Uterus (tissue), 4 donors: ENCODE measurements at places on chromosomes 11 and 22. TPM values are rescaled to one million over a fixed set of nuclear protein-coding genes. Genes with fewer than 3 reads are reported as not detected.

Gene P2RY2
- total RNA-seq, result 2.8 TPM

Gene ZNF280B
- under 0.01 TPM for total RNA-seq

Gene RASSF7
- total RNA-seq, result 0.59 TPM

Gene INS
- not detected for total RNA-seq

Gene OR8G1
- not detected for total RNA-seq

Gene CATSPER1
- total RNA-seq, result not detected

Gene BID
- 0.77 TPM for total RNA-seq

Gene SEZ6L
- total RNA-seq, result 0.26 TPM

Gene SAA1
- total RNA-seq, result not detected

Gene TSPAN32
- total RNA-seq, result not detected

Gene GUCY1A2
- total RNA-seq, result 22.6 TPM

Gene MRPL49
- 27.6 TPM for total RNA-seq

Gene POU2AF1
- total RNA-seq, result 2.9 TPM

Gene CXCR5
- not detected for total RNA-seq

Gene SMIM35
- not detected for total RNA-seq

Gene CASP5
- total RNA-seq, result not detected

Gene SERHL2
- total RNA-seq, result 9.1 TPM

Gene EIF1AD
- total RNA-seq, result 37.5 TPM

Gene TLCD5
- total RNA-seq, result 17.1 TPM

Gene GRK3
- total RNA-seq, result 12.3 TPM

Gene SAA4
- total RNA-seq, result not detected

Gene BBOX1
- total RNA-seq, result not detected

Gene NRIP3
- total RNA-seq, result 3.3 TPM

Gene NELL1
- not detected for total RNA-seq

Gene MS4A7
- total RNA-seq, result 11.0 TPM

Gene HEPHL1
- not detected for total RNA-seq

Gene DUSP8
- 4.4 TPM for total RNA-seq

Gene WBP2NL
- total RNA-seq, result 3.7 TPM

Gene DTX4
- 17.8 TPM for total RNA-seq

Gene OR5L1
- not detected for total RNA-seq

Gene SLC16A8
- total RNA-seq, result 1.4 TPM

Gene OR5A1
- total RNA-seq, result not detected

Gene IGLL1
- not detected for total RNA-seq

Gene NAALADL1
- total RNA-seq, result 34.4 TPM

Gene OR56A1
- total RNA-seq, result 0.07 TPM

Gene CCDC73
- total RNA-seq, result 0.55 TPM

Gene SERGEF
- total RNA-seq, result 64.4 TPM

Gene CCDC188
- not detected for total RNA-seq

Gene HORMAD2
- total RNA-seq, result not detected

Gene TUB
- total RNA-seq, result 12.6 TPM

Gene TMEM191C
- 0.28 TPM for total RNA-seq

Gene EHF
- 1.0 TPM for total RNA-seq

Gene PDE3B
- total RNA-seq, result 5.3 TPM

Gene CNTN5
- 0.58 TPM for total RNA-seq
